ENCODE measurements at places on chromosomes 3 and 15.

DNA sequence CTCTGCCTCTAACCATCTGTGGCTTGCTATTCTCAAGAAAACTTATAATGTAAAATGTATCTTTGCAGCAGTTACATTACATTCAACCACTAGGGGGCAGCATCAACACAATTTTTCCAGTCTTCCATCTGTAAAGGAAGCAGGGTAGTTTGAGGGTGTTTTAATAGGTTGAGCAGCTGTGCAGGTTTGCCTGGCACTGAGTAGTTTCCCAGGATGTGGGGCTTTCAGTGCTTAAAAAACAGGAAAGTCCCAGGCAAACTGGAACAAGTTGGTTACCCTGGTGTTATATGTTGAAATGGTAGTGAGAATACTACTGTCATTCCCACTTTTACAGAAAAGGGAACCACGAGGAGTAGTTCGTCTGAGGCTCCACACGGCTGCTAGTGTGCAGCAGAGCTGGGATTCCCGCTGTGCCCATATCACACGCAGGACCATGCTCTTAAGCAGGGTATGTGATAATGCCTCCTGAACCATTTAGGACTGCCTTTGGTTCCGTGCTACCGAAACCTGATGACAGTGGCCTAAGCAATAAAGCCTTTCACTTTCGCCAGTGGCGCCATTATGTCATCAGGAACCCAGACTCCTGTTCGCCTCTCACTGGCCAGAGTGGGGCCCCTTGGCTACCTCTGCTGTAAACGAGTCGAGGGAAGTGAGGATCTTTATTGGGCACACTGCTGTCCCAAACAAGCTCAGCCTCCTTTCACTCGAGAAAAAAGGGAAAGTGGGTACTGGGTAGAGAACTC, 64.7 kb upstream of the ZBTB38 start:
- no peak for DNase-seq

DNA sequence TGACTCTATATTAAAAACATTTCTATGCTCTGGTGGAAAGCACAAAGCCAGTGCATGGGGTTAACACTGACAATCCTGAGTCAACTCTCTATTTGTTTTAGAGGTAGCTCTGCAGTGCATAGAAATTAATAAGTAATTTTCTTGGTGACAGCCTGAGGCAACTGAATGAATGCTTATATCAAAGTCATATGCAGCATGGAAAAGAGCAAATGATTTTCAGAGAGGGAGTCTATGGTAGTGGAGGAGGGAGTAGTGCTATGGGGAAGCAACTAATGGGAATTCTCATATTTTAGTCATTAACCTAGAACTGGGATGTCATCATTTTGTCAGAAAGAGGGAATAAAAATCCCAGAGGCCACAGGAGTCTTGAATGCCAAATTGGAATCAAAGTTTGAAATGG, 99.1 kb downstream of the CLSTN2 start:
- DNase-seq = no peak

DNA sequence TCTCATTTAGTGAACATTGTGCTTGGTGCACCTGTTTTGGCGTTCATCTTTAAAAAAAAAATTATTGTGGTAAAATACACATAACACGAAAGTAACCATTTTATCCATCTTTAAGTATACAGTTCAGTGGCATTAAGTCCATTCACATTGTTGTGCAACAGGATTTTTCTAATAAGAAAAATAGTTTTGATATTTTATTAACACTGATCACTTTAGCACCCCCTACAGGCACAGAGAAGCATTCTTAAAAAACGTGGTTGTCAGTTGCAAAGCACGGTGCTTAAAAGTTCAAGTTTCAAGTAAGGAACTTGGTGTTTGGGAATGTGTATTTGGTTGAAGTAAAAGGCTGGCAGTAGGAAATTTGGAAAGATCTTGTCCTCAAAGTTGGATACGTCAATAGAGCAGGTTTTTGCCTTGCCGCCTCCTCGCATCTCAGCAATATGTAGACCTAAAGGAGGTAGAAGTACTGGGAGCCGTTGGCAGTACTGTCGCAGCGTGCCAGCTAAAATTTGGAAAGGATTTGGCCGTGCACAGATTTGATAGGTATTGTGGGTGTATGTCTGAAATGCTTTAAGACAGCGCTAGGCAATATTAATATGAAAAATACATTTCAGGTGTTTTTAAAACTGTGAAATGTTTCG, 110.4 kb downstream of the LRRC28 start:
- DNase-seq = no peak

DNA sequence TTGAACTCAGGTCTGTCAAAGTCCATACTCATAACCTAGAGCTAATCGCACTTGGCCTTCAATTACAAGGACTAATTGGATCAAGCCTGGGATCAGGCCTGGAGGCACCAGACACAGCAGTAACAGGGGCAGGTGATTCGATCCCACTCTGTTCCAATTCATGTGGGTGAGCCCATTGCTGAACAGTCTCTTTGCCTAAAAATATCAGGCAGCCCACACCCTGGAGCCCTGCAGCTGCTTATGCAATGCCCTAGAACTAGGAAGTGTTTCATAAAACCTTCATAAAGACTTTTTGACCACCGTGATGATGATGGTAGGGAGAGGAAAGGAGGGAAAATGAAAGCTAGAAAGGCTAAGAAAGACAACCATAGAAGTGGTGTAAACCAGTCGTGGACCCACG, 47.8 kb upstream of the NEO1 start:
- DNase-seq = no peak

- DNase-seq = no peak
Observed at GRCh38 chr3:45997942-45998341, 2.3 kb upstream of the FYCO1 start.

- DNase-seq = no peak
Observed at GRCh38 chr3:127964053-127964452, 49.0 kb downstream of the KBTBD12 start.

GRCh38 chr3:135448520-135448919, 517.0 kb upstream of the PPP2R3A start:
- no peak for DNase-seq

DNA sequence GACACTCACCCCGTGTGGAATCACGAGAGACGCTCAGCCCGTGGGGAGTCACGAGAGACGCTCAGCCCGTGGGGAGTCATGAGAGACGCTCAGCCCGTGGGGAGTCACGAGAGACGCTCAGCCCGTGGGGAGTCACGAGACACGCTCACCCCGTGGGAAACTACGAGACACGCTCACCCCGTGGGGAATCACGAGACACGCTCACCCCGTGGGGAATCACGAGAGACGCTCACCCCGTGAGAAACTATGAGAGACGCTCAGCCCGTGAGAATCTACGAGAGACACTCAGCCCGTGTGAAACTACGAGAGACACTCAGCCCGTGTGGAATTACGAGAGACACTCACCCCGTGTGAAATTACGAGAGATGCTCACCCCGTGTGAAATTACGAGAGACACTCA, 49.8 kb downstream of the ADAMTS17 start:
- DNase-seq = no peak

GRCh38 chr15:90638201-90638691, 78.9 kb upstream of the BLM start:
- DNase-seq = no peak

All from type B pancreatic cell (in vitro differentiated cells).